Activated T-cell treated with anti-CD3 and anti-CD28 coated beads, Interleukin-2, amount 50 U/mL, for 24 hours (primary cell): ENCODE measurements at places on chromosomes 4 and X.

GRCh38 chr4:121189326-121190215 is 25.4 kb upstream of the TNIP3 start:
- peak; percentile 47 for DNase-seq

- DNase-seq, result no peak
Measured at GRCh38 chr4:102862016-102862415, 6.8 kb upstream of the CISD2 start.

DNA sequence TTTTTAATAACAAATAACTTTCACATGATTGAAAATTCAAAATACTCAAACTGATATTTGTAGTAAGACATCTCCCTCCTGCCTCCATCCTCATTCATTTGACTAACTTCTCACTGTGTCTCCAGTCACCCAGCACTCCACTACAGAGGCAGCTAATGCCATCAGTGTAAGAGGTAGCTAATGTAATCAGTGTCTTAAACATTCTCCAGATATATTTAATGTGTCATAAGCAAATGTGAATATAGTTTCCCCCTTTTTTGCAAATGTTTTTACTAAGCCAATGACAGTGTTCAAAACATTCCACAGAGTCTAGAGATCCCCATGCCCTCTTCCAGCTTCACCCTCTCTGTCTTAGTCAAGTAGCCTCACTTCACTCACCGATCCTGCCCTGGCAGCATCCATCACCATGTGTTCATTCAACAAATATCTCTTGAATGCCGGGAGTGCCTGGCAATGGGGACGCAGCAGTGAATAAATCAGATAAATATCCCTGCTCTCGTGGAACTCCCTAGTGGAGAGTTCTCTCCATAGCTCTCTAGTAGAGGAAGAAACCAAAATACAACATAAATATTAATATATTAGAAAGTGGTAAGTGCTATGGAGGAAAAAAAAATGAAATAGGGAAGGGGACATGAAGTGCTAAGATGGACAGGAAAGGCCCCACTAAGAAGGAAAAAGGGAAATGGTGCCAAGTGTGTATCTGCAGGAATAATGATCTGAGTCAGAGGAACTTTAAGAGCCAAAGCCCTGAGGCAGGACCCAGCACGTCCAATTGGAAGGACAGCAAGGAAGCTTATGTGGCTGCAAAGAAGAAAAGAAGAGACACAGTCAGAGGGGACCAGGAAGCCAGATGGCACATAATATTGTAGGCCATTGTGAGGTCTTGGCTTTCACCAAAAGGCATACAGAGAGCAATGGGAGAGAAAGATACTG is 18.7 kb downstream of the SCFD2 start:
- DNase-seq, result no peak

- no peak for DNase-seq
Measured at GRCh38 chr4:137333031-137333430, 199.3 kb downstream of the PCDH18 start.

DNA sequence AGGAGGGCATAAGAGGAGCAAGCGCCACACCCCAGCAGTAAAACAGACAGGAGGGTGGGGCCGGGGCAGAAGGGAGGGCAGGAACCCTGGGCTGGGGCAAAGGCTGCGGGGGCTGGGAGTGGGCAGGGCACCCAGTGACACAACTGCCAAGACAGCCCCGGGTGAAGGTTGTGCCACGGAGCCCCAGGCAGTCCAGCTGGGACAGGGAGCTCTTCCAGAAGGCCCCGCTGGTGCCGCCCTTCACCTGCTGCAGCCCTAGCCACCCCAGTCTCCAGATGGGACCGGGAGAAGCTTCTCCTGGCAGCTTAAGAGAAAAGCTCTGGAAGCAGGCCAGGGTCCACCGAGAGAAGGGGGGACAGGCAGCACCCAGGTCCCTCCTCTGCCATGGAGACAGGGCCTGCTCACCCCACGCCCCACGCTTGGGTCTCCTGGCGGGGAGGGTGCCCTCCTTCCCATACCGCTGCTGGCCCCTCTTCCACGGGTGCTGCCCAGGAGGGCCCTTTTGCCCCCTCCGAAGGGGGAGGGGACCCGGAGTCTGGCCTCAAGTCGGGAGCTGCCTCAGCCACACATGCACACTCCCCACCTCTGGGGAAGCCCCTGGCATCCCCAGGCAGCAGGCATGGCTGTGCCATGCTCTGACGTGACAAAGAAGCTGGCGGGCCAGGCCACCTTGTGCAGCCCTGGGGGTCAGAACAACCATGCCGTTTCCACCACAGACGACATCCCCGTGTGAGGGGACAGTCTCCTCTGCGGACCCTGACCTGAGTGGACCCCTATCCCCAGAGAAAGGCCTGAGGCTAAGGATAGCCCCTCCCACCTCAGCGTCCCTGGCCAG is 1.5 kb downstream of the DGKQ start:
- no peak for DNase-seq

DNA sequence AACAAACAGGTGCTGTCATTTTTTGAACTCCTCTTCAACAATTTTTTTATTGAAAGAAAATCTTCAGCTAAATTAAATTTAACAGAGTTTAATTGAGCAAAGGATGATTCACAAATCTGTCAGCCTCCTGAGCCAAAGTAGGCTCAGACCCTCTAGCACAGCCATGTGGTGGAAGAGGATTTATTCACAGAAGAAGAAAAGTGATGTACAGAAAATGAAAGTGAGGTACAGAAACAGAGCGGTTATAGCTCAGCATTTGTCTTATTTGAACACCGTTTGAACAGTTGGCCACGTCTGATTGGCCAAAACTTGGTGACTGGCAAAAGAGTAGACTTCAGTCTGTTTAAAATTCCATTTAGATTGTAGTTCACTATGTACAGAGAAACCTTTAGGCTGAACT is 217.3 kb downstream of the SPANXN1 start:
- no peak for DNase-seq

DNA sequence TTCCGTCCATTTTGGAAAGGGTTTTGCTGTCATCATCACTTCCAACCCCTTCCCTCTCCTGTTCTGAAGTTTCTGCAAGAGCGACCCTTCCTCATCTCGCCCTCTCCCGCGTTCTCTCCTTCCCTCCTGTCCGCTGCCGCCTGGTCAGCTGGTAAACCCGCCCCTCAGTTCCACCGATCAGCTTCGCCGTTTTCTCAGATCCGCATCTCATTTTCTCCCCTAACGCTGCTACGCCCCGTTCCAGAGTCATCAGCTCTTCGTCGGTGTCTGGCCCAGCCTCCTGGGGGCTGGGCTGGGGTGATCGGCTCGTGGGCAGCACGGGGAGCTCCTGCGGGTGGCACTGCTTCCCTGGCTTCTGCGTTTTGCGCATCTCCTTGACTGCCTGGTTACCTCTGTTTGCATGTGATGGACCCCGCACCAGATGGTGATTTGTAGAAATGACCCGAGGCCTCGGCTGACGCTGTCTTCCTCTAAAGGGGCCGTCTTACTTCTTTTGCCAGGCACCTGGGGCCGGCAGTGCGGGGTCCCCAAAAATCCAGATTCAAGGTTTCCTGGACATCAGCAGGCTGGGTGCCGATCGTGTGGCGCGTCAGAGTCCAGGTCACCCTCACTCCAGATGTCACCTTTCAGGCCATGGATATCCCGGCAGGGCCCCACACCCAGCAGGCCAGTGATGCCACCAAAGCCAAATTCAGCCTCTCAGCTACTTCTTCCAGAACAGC is 13.4 kb downstream of the CTBP1 start:
- no peak for DNase-seq

- DNase-seq, result no peak
Measured at GRCh38 chrX:108199691-108200090, 108.1 kb downstream of the ATG4A start.

DNA sequence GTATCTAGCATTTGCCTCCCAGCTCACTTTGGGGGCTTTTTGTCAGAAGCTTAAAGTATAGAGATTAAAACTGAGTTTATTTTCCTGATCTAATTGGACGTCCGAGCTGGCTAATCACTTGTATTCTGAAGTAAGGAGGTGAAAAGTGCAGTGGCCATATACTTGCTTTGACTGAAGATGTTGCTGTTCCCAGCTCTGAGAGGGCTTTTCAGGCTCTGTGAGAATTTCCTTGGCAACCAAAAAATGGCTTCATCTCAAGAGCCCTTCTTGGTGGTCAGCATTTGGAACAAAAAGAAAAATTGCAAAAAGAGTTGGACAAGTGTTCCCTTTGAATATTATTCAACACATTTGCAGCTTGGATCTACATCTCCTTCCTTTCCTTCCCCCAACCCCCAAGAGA is 67.0 kb downstream of the SLC4A4 start:
- no peak for DNase-seq

GRCh38 chr4:1382776-1383727 is 23.2 kb downstream of the NKX1-1 start:
- no peak for DNase-seq

DNA sequence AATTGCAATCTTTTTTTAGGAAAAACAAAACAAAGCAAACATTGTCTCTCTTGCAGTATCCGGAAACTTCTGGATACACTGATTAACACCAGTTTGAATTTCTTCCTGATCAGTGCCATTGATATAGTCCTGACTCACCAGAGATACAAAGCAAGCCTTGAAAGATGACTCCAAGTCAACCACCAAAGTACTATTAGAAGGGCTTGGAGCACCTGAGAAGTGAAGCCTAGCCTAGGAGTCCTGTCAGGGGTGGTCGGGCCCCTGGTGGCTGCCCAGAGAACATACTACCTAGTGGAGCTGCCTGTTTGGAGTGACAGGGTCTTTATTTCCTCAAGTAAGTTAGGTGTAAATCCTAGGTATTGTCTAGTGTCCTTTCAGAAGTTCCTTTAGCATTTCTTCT is 593.2 kb downstream of the ZNF674 start:
- no peak for DNase-seq

- no peak for DNase-seq
Measured at GRCh38 chrX:54087661-54088060, 43.4 kb upstream of the PHF8 start.

- no peak for DNase-seq
Measured at GRCh38 chrX:40177117-40177430, 79.3 kb upstream of the BCOR start.

GRCh38 chrX:11890836-11891514 is 132.9 kb downstream of the MSL3 start:
- no peak for DNase-seq

- DNase-seq, result no peak
Measured at GRCh38 chr4:136900696-136901095, 631.6 kb downstream of the PCDH18 start.
